ENCODE measurements at places on chromosomes 6 and 20.

DNA sequence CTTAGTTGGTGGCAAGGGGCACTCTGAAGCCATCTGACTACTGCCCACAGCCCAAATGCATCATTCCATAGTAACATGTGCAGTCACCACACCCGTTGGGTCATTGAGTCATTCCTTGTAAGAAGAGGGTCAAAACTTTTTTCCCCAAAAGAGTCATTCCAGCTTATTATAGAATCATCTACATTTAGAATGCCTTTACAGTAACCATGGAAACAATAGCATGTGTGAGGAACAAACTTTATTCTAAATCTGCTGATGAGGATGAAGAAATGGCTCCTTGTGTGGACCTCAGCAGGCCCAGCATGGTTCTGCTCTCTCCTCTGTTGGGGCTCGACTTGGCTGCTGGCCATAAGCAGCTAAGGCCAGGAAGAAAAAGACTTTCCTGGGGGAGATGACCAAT is 111.2 kb upstream of the PTPRT start:
- no peak for DNase-seq

DNA sequence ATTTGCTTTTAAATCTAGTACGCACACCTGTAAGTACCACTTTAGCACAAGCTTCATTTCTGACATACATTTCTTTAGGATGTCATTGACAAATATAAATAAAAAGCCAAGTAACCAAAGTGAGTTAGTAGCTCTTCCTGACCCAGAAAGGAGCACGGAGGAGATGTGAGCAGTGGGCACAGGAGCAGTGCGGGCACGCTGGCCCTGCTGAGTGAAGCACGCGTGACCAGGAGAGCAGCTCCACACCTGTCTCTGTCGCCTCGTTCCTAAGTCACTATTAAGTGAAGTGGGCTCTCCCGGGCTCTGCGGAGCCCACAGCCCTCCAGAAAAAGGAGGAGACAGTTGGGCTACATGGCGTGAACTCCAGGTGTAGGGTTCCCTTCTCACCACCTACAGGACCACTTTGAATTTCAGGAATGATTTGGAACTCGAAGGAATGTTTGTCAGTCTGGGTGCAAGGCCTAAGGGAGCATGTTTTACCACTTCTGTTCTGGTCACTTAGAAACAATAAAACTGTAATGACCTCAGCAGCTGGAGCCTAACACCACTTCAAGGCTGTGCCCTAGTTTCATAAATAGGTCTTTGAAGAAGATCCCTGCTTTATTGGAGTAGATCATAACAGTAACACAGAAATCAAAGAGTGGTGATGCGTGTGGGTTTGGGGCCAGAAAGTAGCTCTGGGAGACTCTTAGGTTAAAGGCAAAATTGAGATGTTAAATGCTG is 95.9 kb downstream of the FAM120B start:
- no peak for DNase-seq

- DNase-seq: no peak
Observed at GRCh38 chr20:64090165-64090564, 6.0 kb upstream of the LKAAEAR1 start.

DNA sequence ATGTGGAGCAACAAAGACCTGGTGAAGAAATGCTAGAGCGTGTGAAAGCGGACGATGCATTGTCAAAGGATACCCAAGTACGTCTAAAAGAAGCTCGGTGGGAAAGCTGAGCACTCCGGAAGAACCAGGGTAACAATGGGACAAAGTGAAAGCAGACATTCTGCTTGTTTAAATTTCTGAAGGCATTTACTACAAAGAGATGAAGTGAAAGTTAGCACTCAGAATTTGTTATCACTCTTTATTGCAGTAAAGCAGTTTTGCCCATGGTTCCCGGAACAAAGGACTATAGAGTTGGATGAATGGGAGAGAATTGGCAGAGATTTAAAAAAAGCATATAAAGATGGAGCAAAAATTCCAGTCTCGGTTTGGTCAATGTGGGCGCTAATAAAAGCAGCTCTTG is 12.8 kb upstream of the IRAK1BP1 start:
- no peak for DNase-seq

- no peak for DNase-seq
Observed at GRCh38 chr6:137676888-137677287, 182.7 kb upstream of the OLIG3 start.

GRCh38 chr20:796921-797320 is 28.6 kb upstream of the SLC52A3 start:
- DNase-seq: no peak

DNA sequence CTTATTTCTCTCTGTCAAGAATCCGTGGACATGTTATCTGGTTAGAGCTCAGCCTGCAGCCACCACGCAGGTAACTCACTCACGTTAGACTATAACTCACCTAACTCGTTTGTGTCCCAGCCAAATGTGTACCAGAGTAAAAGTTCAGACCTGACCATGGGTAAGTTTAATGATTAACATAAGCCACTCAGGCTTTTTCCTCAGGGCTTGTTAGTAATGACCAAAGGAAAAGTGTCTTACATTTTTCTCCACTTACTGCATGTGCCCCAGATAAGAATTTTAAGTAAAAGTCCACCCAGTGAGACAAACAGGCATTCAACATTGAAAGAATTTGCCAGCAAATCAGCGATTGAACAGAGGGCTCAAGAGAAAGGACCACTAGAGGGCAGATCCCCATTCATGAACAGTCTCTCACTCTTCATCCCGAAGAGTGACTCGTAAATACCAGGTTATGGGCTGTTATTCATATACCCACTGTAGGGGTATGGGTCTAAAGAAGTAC is at the start of gene PKHD1:
PKHD1 (minus strand) TSS at position 116 of the 502 bp plus-strand sequence. CDS start 2,680 bp downstream, outside the sequence.
- DNase-seq: no peak

Measured in nephron progenitor cell (in vitro differentiated cells).